Activated CD4-positive, CD25-positive, alpha-beta regulatory T cell treated with anti-CD3 and anti-CD28 coated beads, Interleukin-2, amount 50 U/mL, for 16 hours (primary cell): ENCODE measurements at places on chromosomes 12 and 14.
A peak's percentile ranks its signal among the peaks of the same experiment; 100 is the strongest.

GRCh38 chr12:6192604-6193380 is 7.4 kb upstream of the CD9 start:
- DNase-seq: no peak

DNA sequence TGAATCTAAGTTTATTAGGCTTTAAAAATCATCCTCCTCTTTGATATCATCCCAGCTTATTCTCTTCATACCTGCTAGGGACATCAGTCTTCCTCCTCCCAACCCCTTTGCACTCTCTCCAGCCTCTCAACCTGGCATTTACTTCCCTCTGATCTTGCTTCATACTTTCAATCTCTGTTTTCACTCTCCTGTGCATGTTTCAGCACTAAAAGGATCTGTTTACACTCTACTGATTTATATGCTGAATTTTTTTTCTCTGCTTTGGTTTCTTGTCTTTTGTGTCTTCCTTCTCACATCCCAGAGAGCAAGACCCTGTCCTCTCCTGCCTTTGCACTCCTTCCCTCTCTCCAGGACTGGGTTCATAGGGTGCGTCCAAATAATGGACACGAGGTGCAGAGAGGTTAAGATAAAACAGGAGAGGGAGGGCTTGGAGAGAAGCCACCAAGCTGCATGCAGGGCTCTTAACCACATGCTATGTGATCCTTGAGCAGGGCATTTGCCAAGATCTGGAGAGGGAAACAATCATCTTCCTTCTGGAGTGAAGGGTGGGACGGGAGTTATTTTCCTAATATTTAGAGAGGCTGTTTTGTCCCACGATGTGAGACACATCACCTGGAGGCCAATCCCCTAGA is 3.0 kb upstream of the CISTR start:
- DNase-seq: no peak

GRCh38 chr12:105562199-105562971 is 231.9 kb downstream of the C12orf75 start:
- no peak for DNase-seq

GRCh38 chr12:68477261-68477772 is 133.4 kb upstream of the RAP1B start:
- no peak for DNase-seq

GRCh38 chr12:25386831-25387731 is 136.4 kb upstream of the KRAS start:
- peak; percentile 69 for DNase-seq

DNA sequence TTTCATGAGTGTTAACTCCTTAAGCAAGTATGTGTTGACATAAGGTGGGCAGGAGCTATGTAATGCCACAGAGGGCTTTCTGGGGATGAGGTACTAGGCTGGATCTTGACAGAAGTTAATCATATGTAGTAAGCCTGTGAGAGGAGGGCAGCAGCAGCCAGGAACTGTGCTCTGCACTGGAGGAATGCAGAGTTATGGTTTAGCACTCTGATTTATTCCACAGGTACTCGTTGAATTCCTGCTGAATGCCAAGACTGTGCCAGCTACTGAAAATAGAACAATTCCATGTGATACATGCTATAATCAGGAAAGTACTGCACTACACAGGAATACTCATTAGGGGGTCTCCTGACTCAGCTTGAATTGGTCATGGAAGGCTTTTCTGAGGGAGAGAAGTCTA is 58.7 kb downstream of the SUSD6 start:
- no peak for DNase-seq

DNA sequence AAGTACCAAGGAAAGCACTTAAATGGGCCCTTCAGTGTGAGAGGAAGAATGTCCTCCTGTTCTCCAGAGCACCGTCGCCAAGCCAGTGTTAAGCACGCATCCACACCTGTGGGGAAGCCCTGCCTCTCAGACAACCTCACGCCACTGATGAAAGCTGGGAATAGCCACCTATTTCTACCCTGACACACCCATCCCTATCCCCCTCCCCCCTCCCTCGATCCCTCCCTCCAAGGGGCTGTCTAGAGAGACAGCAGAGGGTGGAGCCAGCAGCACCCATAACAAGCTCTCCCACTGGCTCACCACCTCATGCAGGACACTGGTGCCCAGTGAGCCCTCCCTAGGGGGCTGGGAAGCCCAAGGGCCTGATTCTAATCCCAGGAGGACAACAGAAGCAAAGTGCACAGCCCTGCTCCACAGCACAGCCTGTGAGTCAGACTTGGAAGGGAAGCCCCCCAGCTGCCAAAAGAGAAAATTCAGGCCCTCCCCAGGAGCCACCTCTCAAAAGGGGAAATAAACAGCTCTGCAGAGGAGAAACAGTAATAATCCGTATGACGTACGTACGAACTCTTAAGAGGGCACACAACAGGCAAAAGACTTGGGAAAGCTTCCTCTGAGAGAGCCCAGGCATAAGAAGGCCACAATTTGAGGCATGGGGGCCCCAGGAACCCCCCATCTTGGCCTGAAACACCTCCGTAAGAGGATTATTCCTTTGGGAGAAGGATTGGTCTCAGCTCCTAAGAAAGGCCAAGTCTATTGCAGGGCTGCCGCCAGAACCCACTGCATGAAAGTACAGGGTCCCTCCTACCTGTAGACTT is 7.8 kb downstream of the PITPNM2 start:
- DNase-seq: no peak

DNA sequence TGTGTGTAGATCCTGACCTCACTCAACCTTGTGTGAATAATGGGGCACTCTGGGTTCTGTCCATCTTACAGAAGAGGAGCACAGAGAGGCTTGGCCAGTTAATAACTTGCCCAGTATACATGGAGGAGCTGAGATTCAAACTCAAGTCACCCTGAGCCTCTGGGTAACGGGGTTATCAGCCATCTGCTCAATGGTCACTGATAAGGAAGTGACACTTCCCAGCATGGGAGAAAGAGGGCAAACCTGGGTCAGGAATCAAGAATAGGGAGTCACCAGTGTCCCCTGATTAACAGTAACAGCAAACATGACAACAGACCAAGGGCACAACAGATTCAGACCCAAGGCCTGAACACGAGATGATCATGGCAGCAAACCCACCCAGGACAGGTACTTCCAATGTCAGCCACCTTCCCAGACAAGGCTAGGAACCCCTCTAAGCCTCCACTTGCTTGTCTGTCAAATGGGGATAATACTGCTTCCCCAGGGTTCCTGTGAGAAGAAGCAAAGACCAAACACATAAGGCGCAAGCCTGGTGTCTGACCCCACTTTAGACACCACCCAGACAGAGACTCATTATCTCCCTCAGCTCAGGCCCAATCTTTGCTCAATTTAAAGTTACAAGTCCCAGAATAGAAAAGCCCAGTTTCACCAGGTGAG is 3.6 kb downstream of the CCDC85C start:
- DNase-seq: no peak

GRCh38 chr14:24908592-24909236 is 141.2 kb downstream of the STXBP6 start:
- no peak for DNase-seq

DNA sequence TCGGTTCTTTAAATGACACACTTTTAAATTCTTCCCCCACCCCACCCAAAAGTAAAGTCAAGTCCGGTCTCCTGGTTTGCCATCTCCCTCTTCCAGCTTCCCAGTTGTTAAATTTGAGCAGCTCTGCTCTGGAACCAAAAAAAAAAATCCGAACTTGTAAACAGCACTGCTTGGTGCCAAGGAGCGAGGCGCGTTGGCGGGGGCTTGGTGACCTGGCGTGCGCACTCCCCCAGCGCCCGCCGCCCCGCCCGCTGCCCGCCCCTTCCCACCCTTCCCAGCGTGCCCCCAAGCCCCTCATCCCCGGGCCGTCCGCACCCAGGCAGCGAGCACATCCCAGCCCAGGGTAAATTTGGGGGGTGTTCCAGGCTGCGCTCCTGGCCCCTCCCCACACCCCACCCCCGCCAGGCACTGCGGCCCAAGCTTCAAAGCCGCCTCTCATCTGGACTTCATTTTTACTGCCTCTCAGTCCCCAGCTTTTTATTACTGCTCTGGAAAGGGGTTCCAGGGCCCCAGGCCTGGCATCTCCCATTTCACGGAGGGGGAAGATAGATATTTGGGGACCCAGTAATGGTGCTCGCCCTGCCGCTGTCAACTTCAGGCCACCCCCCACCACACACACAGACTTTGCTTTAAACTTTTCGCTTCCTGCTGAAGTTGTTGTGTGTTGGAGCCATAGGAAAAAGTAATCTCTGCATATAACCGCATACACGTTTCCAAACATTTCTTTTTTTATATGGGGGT is 11.7 kb upstream of the ITGB7 start:
- DNase-seq: no peak

- no peak for DNase-seq
Measured at GRCh38 chr14:53943751-53944083, 12.9 kb downstream of the BMP4 start.

- no peak for DNase-seq
Measured at GRCh38 chr12:65720136-65721130, 103.8 kb upstream of the HMGA2 start.

DNA sequence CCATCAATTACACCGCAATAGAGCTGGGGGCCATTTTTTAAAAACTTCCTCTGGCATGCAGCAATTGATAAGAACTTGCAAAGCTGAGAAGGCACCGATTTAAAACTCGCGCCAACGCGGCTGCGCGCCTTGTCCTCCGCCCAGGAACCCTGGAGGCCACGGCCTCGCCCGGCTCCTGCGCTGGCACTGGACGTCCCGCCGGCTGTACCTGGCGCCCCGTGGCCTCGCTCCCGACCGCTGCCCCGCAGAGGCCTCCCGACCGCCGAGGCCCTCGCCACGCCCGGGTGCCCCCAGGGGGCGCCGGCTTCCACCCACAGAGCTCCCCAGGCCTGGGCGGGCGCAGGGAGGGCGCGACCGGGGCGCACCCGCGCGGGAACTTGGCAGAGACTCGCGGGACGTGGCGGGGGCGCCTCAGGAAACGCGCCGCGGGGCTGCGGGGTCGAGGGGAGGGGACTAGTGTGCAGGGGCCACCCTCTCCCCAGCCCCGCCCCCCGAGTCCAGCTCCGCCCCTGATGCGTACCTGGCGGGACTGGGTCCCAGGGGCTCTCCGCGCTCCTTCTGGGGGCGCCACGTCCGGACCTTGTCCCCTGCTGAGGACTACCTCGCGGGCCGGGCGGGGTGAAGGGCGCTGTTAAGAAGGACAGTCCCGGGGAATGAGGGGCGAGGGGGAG is 65.7 kb downstream of the TNFAIP2 start:
- DNase-seq: no peak

DNA sequence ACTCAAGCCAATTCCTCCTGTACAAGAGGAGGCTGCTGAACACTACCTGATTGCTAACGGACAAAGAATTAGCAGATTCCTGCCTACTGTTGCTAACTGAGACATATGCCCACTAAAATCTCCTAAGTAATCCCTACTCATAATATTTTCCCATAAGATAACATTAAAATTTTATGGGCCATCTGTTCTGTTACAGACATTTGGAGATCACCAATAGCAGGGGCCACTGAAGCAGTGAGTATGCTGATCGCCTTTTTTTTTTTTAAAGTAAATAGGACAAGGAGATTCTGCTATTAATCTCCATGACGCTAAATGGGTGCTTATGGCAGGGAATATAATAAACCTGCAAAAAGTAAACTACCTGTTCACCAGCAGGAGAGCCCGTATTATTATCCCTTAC is 292.9 kb downstream of the MED13L start:
- no peak for DNase-seq

DNA sequence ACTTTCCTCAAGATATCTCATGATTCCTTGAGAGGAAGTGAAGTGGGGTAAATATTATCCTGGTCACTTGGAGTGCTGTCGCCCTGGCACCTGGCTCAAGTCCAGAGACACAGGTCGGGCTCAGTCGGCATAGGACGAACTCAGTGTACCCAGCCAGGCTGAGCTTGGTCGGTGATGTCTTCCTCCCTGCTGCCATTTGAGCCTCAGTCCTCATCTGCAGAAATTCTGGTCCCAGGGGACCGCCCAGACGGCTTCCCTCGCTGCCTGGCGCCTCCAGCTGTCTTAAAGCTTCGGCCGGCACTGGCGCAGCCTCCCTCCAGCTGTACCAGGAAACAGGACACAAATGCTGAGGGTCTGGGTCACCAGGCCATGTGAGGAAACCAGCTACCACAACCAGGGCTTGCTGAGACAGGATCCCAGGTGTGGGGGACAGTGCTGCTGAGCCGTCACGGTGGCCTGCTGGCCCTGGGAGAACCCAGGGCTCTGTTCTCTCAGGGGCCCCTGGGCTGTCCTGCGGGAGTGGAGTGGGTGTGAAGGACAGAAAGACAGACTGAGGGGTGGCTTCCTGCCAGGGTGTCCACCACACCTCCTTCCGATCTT is 5.0 kb upstream of the KLC1 start:
- DNase-seq: no peak

- no peak for DNase-seq
Measured at GRCh38 chr12:110907583-110907982, 12.8 kb downstream of the MYL2 start.

DNA sequence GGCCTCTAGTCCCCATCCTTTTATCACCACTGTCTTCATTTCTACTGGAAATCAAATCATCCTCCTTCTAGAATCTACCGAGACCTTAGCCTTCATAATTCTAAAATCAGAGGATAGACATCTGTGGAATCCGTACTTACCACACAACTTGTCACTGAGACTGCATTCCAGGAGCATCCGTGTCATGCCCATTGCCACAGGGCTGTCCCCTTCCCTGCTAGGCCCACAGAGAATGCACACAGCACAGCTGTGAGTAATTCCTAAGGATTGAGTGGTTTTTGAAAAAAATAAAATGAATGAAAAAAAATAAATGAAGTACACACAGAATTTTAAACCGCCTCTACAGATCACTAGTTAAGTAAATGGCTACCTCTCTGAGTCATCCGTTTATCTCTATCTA is 21.0 kb upstream of the MAGOHB start:
- no peak for DNase-seq

DNA sequence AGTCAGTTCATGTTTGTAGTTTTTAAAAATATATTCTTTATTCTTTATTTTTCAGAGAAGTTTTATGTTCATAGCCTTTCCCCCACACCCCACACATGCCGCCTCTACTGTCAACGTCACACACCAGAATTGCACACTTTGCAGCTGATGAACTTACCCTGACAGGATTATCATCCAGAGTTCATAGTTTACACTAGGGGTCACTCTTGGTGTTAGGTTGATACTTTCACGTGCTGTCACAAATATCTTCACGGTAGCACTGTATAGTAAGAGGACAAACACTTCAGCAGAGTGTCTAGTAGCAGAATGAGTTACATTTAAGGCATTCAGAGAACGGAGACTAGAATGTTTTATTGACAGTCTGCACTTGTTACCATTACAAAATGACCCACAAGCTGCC is 5.1 kb downstream of the DPPA3 start:
- no peak for DNase-seq

DNA sequence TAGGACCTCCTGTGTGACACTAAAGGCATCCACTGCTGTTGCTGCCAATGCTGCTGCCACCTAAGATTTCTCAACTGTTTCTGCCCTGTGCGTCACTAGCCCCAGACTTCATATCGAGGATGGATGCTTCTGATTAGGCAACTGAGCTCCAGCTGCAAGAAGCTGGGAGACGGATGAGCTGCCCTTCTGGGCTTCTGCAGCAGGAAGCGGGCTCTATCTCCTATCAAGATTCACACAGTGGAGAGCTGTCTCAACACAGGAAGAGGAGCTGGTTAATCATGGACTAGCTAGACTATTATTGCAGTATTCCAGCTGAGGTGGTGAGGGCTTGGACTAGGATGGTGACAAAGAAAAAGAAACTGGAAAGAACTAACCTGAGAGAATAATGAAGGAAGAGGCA is 59.2 kb upstream of the PELI2 start:
- DNase-seq: no peak
